ENCODE measurements at places on chromosomes 1 and 21.

GRCh38 chr1:99218999-99219398, 45.3 kb upstream of the PLPPR4 start:
- no peak for DNase-seq

DNA sequence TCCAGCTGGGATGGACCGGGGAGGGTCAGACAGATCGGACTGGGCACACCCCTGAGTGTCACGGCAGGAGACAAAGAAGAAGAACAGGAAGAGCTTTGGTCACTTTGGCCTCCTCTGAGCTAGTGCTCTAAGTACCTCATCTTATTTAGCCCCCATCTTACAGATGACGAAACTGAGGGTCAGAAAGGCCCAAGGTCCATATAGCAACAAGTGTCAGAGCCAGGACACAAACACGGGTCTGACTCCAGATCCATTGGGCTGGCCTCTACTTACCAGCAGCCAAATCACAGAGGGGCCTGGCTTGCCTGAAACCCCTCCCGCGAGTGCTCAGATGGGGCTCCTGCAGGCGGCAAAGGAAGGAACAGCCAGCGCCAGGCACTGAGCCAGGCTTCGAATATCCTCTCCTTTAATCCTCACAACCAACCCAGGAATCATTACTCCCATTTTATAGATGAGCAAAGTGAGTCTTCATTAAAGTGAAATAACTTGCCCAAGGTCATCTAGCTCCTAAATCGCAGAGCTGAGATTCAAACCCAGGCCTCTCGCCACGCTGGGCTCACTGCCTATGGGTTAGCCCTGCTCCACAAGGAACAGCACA, 25.7 kb upstream of the SELENON start:
- no peak for DNase-seq

DNA sequence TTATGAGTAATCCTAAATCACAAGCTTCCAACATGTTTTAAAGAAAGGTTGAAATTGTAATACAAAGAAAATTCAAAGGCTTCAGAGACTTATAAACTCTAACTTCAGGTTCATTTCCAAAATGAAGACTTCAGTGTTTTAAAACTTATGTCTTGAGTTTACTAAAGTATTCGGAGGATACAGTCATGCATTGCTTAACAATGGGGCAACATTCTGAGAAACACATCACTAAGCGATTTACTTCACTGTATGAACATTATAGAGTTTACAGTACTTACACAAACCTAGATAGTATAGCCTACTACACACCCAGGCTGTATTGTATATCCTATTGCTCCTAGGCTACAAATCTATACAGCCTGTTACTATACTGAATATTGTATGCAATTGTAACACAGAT, 38.3 kb downstream of the CEP170 start:
- no peak for DNase-seq

DNA sequence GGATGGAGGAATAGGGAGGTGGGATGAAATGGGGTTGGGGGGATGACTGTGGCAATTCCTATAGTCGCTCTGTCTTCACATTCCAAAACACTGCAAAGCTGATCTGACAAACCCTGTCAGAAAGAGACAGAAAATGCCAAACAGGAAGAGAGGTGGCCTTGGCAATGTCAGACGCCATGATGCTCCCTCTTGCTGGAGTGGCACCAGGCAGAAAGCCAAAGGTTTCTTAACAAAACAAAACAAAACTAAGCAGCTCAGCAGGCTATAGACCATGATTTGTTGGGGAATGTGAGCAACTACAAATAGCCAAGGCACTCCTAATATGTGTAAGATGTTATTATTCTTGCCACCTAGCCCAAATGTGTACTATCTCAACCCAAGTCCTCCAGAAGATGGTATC, 42.9 kb upstream of the PLA2G2C start:
- no peak for DNase-seq

DNA sequence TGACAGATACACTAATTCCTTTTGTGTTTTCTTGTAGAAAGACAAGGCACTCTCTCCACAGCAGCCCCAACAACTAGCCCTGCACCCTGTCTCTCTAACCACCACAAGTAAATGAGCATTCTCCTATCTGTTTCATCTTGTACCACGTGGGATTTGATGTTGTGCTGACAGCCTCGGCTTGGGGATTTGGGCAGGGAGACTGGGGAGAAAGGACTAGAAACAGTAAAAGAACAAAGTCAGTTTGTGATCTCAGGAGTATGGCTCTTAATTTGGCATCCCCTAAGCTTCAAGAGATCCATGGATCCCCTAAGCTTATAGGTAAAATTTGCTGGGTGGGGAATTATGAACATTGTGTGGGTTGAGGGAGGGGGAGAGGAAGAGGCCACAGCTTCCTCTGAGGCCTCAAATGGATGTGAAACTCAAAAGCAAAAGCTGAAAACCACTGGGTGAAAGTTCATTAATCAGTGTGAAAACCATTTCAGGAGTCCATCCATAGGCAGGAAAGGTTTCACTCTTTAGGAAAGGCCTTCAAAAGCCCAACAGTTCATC, 3.1 kb downstream of the C1orf162 start:
- no peak for DNase-seq
